ENCODE measurements at places on chromosomes 16 and 17.
A peak's percentile ranks its signal among the peaks of the same experiment; 100 is the strongest.

DNA sequence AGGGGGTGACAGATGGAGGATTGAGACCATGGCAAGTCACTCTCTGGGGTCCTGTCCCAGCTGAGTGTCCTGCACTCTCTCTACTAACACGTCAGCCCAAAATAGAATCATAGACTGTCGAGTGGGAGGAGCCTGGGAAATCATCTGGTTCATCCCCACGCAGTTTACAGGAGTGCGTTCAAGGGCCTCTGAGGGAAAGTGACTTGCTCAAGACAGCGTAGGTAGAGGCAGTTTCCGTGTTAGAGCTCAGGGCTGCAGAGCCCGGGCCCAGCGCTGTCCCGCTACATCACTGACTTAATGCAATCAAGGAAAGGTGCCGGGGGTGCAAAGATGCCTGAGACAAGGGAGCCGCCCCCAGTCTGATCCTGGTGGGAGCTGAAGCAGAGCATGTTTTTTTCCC is 10.3 kb downstream of the GSG1L2 start:
- no peak for DNase-seq

DNA sequence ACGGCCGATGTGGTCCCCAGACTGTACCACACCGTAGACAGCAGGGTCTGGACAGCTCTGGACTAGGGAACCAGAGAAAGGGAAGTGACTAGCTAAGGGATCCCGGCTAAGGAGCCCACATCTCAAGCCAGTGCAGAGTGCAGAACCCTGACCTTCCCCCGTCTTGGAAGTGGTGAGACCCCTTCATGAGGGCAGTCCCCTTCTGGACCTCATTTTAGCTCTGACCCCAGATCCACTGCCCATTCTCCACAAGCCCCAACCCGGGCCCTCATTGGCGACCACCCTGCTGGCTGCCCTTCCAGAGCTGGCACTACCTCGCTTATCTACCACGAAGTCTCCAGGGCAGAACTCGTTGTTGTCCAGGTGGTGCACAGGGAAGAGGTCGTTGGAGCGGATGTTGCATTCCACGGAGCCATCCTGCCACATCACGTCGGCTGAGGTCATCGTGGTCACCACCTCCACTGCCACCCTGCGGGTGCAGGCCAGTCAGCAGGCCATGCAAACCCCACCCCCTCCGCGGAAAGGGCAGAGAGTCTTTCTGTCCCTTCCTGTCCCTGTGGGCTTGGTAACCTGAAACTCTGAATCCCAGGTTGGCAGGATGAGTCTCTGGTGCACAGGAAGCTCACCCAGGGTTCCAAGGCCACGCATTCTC is 14.2 kb downstream of the SPHK1 start:
- DNase-seq = no peak

GRCh38 chr17:18159551-18160120 is 24.0 kb upstream of the ALKBH5 start:
- no peak for DNase-seq

DNA sequence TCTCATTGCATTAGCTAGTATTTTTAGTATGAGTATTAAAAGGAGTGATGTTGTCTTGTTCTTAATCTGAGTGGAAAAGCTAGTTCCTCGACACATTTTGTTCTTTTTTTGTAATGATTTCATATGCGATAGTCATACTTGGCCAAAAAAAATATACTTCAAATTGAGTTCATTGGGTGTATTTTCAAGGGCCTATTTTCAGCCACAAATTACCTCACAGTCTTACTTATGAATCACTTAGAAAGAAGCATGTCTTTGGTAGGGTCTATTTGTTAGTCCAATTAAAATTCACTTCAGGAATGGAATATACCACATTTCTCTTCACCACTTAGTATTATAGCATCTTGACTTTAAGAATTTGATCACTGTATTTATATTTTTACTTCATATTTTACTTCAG is 337.2 kb downstream of the CDH11 start:
- DNase-seq = no peak

DNA sequence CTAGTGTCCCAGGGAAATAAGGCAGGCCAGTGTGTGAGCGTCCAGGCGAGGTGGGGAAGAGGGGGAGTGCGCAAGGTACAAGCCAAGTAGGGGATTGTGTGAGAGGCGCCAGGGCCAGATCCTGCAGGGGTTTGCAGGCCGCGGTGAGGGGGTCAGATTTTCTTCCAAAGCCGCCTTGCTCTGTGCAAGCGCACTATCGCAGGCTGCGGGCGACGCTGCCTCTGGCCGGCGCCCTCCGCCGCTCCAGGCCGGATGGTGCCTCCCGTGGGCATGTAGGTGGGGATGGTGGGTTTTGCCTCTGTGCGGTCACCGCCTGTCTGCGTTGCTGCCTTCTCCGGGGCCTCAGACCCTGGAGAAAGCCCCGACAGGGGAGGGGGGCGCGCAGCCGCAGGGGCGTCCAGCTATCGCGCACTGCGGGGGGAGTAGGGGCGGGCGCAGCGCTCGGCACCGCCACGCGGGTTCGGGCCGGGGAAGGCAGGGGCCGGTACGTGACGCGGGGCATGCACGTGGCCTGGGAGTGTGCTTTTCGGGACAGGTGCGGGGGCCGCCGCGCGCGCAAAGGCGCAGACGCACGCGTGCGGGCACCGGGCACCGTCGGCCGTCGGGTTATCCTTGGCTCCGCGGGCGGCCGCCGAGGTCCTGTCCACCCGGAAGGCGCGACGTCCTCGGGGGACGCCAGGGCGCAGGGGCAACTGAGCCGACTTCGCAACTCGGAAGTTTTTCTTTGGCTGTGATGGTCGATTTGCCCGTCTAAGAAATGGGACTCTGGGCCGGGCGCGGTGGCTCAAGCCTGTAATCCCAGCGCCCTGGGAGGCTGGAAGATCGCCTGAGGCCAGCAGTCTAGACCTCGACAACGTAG is 1.1 kb upstream of the HAPSTR1 start:
- peak; percentile 61 for DNase-seq

Measured in WERI-Rb-1 (cell line).